ENCODE measurements at places on chromosomes 6 and 20.

DNA sequence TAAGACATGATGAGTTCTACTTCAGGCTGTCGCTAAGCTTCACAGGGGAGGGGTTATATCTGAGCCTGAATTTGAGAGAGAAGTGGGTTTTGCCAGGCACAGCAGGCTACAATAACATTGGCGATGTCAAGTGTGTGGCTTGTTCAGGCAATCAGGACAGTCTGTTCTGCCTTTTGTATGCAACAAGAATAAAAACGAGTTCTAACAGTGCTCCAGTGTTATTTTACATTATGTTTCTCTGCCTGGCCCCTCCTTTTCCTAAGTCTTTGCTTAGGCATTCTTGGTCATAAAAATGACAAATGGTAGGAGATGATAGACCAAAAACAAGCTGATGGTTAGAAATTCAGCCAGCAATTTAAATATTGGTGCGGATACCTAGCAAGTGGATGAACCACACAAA lies 26.8 kb downstream of the PAQR8 start:
- DNase-seq = no peak

GRCh38 chr6:37492991-37493660 lies 6.6 kb downstream of the CCDC167 start:
- DNase-seq = no peak

DNA sequence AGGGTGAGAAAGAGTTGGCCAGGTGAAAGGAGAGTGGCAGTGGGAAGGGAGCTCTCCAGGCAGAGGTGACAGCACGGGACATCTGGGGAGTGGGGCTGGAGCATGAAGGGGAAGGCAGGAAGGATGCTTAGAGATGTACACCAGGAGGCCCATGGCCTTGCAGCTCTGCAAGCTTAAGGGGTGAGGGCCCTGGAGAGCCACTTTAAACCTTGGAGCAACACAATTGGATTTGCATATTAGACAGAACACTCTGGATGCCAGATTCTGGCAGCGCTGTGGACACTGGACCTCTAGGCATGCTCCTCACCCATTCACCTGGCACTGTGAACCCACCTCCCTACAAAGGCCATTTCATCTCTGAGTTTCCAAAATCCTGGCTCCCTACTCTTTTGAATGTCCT lies 3.7 kb upstream of the CD40 start:
- DNase-seq = no peak

DNA sequence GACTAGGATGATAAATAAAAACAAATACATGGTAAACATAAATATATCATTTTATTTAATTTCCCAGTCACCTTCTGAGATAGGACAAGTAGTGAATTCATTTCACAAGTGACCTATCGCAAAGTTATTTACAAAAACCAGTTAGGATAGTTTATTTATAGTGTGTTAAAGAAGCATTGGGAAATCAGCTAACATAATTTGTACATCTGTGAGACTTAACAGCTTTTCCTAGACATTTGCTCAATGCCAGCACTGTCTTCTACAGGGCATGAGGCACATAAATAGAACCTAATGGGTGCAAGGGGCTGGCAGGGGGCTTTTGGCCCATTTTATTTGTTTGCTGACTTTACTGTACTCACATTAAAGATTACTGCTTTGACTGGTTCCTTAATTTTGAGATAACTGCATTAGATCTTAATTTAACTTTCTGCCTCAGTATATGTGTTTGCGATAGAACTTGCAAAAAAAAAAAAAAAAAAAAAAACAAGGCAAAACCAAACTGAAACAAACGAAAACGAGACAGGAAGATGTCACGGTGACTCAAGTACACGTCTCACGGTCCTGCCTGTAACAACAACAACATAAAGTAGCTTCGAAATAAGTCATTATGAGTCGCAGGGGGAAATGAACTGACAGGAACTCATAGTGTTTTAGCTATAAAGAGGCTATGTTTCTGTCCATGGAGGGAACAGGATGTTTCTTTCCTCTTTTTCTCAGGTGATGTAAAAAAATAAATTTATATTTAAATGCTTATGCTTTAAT lies 133.7 kb upstream of the GMDS start:
- no peak for DNase-seq

DNA sequence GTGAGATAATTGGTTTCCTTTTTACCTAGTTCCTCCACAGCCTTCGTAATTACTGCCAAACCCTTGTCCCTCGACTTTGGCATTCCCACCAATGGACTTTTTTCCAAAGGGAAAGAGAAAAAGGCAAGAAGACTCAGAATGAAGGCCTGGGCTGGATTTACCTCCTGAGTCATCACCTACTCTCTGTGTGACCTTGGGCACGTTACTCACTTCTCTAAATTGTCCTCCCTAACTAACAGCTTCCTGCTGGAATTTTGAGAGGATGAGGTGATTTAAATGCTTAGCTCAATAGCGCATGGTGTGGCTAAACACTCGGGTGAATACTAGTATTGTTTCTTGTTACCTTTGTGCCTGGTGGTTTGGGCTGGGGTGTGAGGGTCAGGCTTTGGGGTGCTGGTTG lies 146.6 kb downstream of the DHX35 start:
- DNase-seq = no peak

GRCh38 chr6:122276637-122277036 lies 122.8 kb upstream of the HSF2 start:
- DNase-seq = no peak

- DNase-seq = no peak
Observed at GRCh38 chr6:12170351-12171092, 119.6 kb upstream of the EDN1 start.

DNA sequence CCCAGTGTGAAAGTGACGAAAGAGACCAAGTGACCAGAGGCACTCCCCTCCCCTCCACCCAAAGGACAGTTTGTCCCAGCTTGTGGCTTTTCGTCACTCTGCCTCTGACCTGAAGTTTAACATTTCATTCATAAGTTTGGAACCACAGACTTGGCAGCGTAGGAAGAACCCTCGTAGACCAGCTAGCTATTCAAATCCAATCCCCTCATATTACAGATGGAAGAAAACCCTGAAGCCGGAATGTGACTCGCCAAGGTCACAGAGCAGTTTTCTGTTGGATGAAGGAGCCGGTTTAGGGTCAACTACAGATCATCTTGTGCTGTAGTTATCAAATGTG lies 3.9 kb upstream of the SYS1 start:
- no peak for DNase-seq

- DNase-seq = no peak
Observed at GRCh38 chr6:107698146-107698545, 126.0 kb downstream of the SCML4 start.

DNA sequence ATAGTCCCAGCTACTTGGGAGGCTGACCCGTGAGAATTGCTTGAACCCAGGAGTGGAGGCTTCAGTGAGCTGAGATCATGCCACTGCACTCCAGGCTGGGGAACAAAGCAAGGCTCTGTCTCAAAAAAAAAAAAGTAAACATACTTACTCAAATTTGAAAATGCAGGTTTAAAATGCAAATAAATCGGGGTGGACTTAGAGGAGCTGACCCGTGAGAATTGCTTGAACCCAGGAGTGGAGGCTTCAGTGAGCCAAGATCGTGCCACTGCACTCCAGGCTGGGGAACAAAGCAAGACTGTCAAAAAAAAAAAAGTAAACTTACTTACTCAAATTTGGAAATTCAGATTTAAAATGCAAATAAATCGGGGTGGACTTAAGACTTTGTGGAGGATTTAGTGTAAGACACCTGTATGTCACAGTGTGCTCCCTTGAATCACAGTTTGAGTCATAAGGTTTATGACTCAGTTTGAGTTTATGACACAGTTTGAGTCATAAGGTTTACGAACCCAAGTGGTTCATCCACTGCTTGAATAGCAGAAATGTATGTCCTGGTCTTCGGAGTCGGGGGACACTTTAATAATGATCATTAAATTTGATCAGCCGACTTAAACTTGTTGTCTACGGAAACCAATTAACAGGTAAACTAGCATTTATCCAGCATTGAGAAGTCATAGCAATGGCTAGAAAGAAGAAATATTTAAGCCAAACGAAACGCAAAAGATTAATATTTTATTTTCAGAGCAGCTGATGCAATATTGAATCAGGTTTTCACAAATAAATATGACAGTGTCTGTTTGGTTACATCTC lies 6.8 kb upstream of the MRPS10 start:
- no peak for DNase-seq

- no peak for DNase-seq
Observed at GRCh38 chr6:150636808-150637207, 37.1 kb downstream of the PLEKHG1 start.

DNA sequence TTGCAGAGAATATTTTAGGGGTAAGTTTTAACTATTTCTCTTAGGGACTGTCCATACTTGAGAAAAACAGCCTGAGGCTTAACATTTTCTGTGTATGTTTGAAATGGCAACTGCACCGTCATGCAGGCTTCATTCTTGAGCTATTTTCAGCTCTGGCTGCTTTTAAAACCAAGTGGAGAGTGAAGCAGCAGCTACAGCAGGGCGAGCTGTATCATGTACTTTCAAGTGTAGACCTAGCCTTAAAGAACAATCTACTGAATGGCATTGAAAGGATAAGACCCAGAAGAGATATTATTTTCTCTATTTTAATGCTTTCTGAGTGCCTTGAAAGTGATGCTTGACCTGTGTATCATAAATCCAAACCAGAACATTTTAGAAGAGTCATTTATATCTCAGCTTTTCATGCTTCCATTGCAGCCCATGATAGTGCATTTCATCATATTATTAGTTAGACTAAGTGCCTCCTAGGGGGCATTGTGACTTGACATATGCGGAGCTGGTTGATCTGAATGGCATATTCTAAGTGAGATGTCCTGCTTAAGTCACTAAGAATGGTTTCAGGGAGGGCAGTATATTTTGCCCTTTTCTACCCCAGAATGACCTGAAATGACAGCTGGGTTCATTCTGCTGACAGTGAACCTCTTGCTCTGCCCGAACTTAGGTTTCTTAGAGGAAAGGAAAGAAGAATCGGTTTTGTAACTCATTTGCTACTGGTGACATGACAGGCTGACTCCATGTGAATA lies 85.3 kb downstream of the NKAIN2 start:
- DNase-seq = no peak

- DNase-seq = no peak
Observed at GRCh38 chr6:34295721-34296120, 46.9 kb upstream of the SMIM29 start.

- DNase-seq = no peak
Observed at GRCh38 chr6:153735761-153736160, 303.3 kb upstream of the OPRM1 start.

DNA sequence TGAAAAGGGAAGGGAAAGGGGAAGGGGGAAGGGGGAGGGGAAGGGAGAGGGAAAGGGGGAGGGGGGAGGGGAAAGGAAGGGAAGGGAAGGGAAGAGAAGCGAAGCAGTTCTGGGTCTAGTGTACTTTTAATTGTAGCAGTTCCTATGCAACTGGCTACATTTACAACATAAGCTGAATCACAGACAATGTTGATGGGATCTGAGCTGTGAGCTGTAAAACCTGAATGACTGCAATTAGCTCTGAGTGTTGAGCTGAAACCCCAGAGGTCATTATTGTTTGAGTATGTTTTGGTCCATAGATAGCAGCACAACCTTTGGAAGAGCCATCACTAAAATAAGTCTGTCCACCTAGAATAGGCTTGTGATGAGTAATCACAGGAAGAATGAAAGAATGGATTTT lies 7.2 kb upstream of the ABHD12 start:
- DNase-seq = no peak

DNA sequence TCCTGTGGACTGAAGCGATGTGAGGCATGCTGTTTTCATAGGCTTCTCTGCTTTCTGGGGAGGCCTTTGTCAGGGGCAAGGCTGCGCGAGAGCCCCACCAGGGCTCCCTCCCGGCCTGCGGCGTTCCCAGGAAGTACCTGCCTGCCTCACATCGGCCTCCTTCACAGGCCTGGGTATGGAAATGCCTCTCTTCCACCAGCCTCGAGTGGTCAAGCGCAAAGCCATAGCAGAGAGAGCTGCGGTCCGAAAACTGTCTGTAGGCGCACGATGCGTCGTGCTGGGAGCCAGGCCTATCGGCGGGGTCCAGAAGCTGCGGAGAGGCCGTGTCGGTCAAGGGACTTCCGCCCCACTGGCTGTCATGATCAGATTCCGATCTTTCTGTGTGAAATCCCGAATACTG lies 71.2 kb downstream of the SIM1 start:
- no peak for DNase-seq

- no peak for DNase-seq
Observed at GRCh38 chr6:113187661-113188060, 669.5 kb upstream of the MARCKS start.

DNA sequence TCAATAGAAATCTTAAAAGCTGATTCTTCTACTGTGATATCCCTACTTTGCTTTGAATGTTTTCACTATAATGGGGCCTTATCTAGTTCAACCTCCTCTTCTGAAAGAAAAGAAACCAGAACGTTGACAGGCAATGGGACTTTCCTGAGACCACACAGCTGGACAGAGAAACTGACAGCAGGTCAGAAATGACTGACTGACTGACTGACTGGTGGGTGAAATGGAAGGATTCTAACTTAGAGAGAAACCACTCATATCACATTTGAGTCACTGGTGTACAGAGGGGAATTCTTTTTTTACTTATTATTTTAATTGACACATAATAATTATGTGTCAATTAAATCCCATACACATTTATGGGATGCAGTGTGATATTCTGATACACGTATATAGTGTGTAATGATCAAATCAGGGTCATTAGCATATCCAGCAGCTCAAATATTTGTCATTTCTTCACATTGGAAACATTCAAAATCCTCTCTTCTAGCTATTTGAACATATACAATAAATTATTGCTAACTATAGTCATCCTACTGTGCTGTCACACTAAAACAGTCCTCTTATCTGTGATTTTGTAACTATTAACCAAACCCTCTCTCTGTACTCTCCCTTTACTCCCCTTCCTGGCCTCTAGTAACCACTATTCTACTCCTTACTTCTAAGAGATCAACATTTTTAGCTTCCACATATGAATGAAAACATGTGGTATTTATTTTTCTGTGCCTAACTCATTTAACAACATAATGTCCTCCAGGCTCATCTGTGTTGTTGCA lies 64.8 kb upstream of the NRSN1 start:
- DNase-seq = no peak

- no peak for DNase-seq
Observed at GRCh38 chr20:57294550-57294949, 28.1 kb upstream of the BMP7 start.

DNA sequence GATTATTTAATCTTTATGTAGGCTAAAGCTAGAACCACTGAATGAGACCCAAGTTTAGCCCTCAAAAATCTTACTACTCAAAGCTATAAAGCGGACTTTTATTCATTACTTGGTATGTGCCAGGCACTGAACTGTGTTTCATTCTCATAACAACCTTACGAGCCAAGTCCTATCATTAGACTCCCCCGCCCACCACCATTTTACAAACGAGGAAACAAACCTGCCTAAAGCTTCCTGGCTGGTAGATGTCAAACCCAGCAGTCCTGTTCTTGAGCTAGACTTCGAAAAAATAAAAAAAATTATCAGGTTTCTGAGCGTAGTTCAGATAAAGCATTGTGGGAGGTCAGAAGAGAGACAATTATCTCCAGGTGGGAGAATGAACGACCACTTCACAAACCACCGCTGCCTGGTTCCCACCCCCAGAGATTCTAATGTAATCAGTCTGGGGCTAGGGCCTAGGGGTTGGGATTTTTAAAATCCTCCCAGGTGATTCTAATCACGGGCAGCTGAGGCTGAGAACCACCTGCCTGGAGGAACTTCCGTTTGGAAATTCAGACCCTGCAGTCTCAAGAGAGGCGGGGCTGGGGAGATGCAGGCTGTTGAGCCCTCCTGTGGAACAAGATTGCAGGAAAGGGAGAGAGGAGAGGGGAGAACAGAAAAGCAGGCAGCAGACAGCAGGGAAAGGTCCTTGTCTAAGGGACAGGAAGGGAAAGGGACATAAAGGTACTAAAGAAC lies 8.6 kb downstream of the ADTRP start:
- no peak for DNase-seq

GRCh38 chr6:166933396-166933795 lies 23.0 kb downstream of the RNASET2 start:
- DNase-seq = no peak

All from activated CD4-positive, alpha-beta T cell treated with anti-CD3 and anti-CD28 coated beads for 24 hours (primary cell).